ENCODE measurements at places on chromosomes 6 and 20. TPM values are rescaled to one million over a fixed set of nuclear protein-coding genes. Genes with fewer than 3 reads are reported as not detected.

Gene FBXO30
- total RNA-seq = 5.7 TPM

Gene PRKN
- total RNA-seq = 0.13 TPM

Gene RAD21L1
- not detected for total RNA-seq

Gene LHFPL5
- total RNA-seq = not detected

Gene RSPO3
- 0.20 TPM for total RNA-seq

Gene RHAG
- not detected for total RNA-seq

Gene RSPH9
- total RNA-seq = 0.13 TPM

Gene SRMS
- total RNA-seq = not detected

Gene SUMO4
- not detected for total RNA-seq

Gene LY6G5B
- total RNA-seq = 0.93 TPM

Gene TREM1
- total RNA-seq = not detected

Gene PLTP
- 6.3 TPM for total RNA-seq

Gene EYA2
- not detected for total RNA-seq

Gene FAM83D
- 51.6 TPM for total RNA-seq

Gene SLC13A3
- not detected for total RNA-seq

Gene CLPSL2
- not detected for total RNA-seq

Gene SIRPG
- total RNA-seq = not detected

Gene SLC35F1
- not detected for total RNA-seq

Gene MEI4
- total RNA-seq = not detected

Gene HTR1E
- not detected for total RNA-seq

Gene SLC4A11
- 3.1 TPM for total RNA-seq

Gene DLK2
- not detected for total RNA-seq

Gene ZBTB46
- 2.9 TPM for total RNA-seq

Gene NKAIN4
- not detected for total RNA-seq

Gene GRIK2
- not detected for total RNA-seq

Gene SRSF12
- total RNA-seq = 0.13 TPM

Gene RPP40
- total RNA-seq = 30.6 TPM

Gene MYLK2
- 1.4 TPM for total RNA-seq

Gene GTF3C6
- total RNA-seq = 74.5 TPM

Gene GCNT2
- total RNA-seq = 9.3 TPM

Gene SYNDIG1
- not detected for total RNA-seq

Gene SPATS1
- not detected for total RNA-seq

Gene VPS16
- 28.9 TPM for total RNA-seq

Gene C6orf52
- not detected for total RNA-seq

Gene FAM110A
- total RNA-seq = 1.6 TPM

Gene CCM2L
- 12.3 TPM for total RNA-seq

Gene RNF39
- not detected for total RNA-seq

Gene TTLL9
- not detected for total RNA-seq

Gene EBF4
- not detected for total RNA-seq

Gene SLC2A10
- total RNA-seq = 1.9 TPM

Gene HLA-DQB1
- total RNA-seq = not detected

Measured in mammary microvascular endothelial cell (primary cell).